Stimulated activated CD4-positive, alpha-beta T cell treated with anti-CD3 and anti-CD28 coated beads, Interleukin-1b, Interleukin-23, amount 100 ng/mL, for 4 hours (primary cell): ENCODE measurements at places on chromosomes 5 and 9.
A peak's percentile ranks its signal among the peaks of the same experiment; 100 is the strongest.

DNA sequence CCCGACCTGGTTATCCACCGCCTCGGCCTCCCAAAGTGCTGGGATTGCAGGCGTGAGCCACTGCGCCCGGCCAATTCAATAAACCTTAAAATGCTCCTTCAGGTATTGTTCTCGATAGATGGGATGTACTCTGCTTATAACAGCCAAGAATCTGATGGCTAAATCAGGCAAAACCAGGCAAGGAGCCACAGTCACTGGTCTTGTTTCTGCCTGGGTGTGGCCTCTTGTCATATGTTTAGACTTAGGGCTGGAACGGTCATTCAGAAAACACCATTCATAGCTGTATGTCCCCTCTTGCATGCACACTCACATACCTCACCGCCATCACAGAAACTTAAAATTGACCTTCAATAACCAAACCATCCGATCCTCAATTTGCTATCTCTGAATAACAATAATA lies 7.7 kb downstream of the FAM219A start:
- no peak for DNase-seq

- no peak for DNase-seq
Observed at GRCh38 chr5:66241136-66241825, 97.2 kb downstream of the SREK1 start.

GRCh38 chr5:78597974-78598371 lies 50.6 kb downstream of the LHFPL2 start:
- DNase-seq: no peak

- peak; percentile 3 for DNase-seq
Observed at GRCh38 chr5:179731791-179732411, 721 bp upstream of the MAML1 start.

- no peak for DNase-seq
Observed at GRCh38 chr5:132269635-132270334, 12.3 kb downstream of the PDLIM4 start.

DNA sequence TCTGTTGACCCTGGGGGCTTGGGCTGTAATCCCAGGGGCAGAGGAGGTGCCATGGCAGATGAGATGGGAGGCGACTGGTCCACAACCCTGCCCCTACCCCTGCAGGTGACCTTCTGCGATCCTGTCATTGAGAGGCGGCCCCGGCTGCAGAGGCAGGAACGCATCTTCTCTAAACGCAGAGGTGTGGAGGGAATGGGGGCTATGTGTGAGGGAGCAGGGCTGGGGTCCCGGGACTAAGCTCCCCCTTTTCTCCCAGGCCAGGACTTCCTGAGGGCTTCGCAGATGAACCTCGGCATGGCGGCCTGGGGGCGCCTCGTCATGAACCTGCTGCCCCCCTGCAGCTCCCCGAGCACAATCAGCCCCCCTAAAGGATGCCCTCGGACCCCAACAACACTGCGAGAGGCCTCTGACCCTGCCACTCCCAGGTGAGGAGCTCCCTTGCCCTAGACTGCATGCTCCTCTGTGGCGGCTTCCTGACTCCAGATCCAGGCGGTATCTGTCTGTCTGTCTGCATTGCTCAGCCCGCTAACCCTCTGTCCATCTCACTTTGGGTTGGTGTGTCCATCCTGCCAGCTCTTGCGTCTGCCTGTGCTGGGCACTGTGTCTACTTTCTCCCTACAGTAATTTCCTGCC lies 9.9 kb downstream of the ZDHHC12 start:
- no peak for DNase-seq

DNA sequence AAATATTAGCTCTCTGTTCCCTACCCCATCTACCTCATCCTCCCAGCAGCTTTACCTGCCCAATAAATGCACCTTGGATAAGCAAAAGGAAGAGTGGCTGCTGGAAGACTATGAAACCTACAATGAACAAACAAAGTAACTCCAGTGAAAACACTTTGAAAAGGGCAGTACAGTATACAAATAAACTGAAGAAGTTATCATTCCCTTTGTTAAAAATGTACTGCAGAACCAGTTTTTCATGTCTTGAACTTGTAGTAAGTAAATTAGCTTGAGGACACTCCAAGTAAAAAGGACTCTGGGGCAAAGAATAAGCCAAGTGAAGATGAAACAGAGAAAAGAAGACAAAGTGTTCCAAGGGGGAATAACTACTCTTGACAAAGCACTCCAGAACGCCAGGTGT lies 457.1 kb downstream of the DTWD2 start:
- DNase-seq: no peak

- DNase-seq: no peak
Observed at GRCh38 chr5:91136271-91136670, 246.8 kb downstream of the ARRDC3 start.

DNA sequence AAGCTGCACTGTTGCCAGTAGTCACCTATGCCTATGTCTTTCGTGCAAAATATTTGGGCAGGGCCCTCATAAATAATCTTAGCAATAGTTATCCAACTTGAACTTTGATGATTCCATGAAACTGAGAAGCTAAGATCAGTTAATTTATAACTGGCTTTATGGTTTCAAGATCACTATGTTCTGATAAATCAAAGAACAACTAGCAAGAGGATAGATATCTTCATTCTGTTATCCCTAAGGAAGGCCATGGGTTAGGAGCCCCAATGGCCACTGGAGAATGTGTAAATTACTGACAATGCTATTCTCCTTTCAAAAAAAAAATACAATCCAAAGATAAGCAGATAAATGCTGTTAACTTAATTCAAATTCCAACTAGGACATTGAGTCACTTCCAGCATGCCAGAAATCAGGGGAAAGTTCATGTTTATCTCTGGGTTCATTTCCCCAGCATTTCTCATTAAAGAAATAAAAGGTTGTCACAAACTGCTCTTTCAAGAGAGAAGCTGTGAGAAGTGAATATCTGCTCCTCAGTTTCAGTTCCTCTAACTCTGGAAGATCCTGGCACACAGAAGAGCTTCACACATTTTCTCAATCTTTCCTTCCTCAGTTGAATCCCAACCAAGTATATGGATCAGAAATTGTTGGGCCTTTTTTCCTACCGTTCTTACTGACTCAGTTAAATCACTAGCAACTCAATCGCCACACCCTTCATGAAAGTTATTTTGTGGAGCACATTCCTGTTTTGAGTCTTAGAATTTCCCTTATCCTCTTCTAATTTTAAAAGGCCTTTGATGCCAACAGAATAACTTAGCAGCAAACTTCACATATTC lies 59.6 kb upstream of the SLC1A1 start:
- DNase-seq: no peak

DNA sequence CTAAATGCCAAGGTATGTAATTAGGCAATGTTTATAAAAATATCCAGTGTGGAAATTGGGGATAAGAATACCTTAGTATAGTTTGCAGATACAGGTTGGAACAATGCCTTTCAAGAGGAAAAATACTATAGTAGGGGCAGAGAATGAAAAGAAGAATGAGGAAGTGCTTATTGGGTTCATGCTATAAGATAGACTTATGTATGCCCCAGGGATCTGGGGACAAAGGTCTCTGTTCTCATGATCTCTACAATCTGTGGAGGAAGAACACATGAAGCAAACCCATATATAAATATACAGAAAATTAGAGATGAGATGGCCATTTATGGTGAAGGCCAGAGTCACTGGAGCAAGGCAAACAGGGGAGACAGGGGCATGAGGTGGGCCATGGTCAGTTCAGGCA lies 106.5 kb upstream of the DAB2 start:
- no peak for DNase-seq

- no peak for DNase-seq
Observed at GRCh38 chr5:85132269-85132668, 747.6 kb upstream of the EDIL3 start.

GRCh38 chr9:90325913-90326653 lies 316.5 kb downstream of the DIRAS2 start:
- no peak for DNase-seq

- no peak for DNase-seq
Observed at GRCh38 chr9:88905506-88905905, 85.8 kb upstream of the S1PR3 start.

- no peak for DNase-seq
Observed at GRCh38 chr9:71876106-71876505, 34.9 kb downstream of the ABHD17B start.

DNA sequence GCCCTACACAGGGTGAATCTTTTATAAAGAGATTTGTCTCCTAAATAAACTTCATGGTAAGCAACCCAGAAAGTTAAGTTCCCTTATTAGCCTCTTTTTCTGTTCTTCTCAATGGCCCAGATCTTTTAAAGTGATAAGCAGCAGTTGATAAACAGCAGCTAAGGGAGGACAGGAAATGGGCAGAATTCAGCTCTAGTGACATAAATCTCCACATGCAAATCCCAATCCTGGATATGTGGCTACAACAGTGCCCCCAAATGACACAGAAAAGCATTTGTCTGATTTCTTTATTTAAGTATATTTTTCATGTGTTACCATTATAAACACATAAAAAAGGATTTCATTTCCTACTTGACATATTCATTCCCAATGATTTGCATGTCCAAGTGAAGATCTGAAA lies 199.0 kb downstream of the DTWD2 start:
- no peak for DNase-seq

DNA sequence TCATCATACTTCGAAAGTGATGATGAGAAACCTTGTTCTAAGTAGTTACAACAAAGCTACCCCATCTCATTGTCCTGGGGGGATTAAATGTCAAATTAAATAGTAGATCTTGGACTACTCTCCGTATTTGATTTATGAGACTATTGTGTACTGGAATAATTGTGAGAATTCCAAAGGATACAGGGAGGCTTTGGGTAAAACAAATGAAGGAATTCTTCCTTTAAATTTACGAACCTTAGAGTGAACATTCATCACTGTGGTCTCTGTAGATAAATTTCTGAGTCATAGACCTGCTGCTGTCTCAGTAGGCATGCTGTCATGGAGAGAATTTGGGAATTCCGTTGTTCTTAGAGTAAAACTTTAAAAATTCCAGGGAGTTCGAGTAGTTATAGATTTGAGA lies 836.2 kb downstream of the DNAH5 start:
- no peak for DNase-seq

- no peak for DNase-seq
Observed at GRCh38 chr5:114467729-114468128, 105.9 kb downstream of the KCNN2 start.

- no peak for DNase-seq
Observed at GRCh38 chr5:146466521-146467349, 19.6 kb downstream of the TCERG1 start.

DNA sequence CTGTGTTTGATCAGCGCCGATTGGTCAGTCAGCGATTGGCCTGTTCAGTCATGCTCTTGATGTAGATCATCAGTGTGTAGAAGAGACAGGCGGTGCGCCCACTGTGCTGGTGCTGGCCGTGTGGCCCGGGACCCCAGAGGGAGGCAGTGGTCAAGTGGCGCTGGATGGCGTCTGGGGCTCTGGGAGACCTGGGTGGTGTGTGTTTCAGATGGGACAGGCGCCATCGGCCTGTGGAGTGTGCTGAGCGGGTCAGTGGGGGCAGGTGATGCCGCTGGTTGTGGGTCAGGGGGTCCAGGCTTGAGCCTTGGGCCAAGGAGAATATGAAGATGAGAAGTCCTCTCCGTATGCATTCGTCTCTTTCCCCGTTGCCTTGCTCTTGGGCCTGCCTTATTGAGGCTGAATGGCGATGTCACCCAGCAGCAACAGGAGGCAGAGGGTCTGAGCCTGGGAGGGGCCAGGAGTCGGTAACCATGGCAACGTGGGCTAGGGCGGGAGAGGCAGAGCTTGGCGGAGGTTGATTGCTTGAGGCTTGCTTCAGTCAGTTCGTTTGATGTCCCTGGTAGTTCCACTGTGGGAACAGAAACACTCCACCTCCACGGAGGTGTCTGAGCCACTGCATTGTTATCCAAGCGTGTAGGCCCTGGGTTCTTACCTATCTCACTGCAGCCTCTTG lies 117.8 kb upstream of the CACNA1B start:
- DNase-seq: no peak

- no peak for DNase-seq
Observed at GRCh38 chr5:167261309-167262100, 1029.9 kb upstream of the WWC1 start.

DNA sequence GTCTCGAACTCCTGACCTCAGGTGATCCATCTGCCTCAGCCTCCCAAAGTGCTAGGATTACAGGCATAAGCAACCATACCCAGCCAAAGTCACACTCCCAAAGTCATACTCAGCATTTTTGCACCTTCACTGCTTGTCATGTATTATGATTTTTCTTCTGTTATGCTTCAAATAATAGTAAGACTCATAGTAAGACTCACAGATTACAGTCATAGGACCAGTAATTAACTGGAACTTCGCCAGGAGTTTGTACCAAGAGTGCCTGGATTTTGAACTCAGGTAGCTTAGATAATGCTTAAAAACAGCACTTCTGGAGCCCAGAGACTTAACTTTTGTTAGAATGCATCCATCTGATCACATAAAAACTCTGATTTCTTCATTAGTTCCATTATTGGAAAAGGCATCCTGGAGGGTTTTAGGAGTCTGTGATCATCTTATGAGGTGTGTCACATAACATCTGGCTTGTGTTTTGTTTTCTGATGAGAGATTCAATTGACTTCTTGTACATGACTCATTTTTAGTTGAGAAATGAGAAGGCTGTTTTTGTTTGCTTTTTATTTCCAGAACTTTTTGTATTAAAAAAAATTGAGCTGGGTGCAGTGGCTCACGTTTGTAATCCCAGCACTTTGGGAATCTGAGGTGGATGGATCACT lies 131.5 kb downstream of the ADAMTS19 start:
- no peak for DNase-seq

GRCh38 chr9:86340356-86341006 lies 13.7 kb downstream of the TUT7 start:
- DNase-seq: no peak

DNA sequence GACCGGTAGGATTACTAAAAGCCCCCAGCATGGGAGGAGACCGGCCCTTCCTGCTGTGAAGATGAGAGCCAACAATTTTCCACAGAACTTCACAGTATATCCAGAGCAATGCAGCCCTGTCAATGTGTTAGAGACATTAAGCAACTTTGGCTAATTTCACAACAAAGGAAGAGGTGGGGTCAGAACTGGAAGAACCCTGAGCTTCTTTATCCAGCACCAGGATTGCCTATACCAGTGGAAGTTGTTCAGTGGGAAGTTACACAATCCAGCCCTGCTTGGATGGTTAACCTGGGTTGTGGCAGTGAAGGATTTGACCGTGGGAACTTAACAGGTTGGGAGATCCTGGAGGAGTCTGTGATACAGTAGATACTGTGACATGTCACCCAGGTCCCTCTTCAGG lies 197.0 kb downstream of the FBN2 start:
- no peak for DNase-seq

DNA sequence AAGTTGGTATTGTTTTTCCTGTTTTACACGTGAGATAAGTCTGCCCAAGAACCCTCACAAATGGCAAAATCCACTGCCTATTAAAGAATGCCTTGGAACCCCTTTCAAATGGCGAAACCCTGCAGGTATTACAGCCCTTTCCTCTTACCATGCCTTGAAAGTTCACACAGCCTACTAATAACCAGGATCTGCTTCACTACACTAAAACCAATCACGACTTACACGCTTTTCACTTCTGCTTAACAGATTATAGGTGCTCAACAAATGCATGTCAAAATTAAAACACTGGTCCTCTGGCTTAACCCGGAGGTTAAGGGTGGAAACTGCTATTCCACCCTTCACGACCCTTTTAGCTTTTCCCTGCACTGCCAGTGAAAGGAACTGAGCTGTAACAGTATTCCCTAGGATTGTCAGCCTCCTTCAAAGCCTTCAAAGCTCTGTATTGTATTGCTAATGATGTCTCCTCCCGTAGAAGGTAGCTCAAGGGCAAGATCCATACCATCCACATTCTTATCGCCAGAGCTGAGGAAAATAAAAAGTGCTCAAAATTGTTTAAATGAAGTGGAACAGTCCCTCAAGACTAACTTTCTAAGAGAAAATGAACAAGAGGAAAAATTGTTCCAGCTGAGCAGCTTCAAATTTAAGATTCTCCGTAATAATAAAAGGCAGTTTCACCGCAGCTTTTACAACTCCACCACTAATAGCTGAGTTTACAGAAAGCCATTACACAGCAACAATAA lies 997 bp downstream of the AUH start:
- no peak for DNase-seq
